ENCODE measurements at places on chromosomes 6 and 20.

DNA sequence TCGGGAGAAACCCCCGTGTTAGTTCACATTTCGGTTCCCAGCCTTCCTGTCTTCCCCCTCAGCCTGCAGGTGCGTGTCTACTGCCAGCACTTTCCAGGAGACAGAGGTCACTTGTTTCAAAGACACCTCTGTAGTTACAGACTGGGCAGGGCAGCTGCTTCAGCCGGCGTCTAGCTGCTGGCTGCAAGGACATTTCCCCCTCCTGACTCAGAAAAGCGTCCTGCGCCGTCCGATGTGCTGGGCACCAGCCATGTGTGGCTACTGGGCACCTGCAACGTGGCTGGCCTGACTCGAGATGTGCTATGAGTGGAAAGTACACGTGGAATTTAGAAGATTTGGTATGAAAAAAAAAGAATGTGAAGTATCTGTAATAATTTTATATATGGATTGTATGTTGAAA is 37.6 kb downstream of the RRBP1 start:
- DNase-seq, result no peak

DNA sequence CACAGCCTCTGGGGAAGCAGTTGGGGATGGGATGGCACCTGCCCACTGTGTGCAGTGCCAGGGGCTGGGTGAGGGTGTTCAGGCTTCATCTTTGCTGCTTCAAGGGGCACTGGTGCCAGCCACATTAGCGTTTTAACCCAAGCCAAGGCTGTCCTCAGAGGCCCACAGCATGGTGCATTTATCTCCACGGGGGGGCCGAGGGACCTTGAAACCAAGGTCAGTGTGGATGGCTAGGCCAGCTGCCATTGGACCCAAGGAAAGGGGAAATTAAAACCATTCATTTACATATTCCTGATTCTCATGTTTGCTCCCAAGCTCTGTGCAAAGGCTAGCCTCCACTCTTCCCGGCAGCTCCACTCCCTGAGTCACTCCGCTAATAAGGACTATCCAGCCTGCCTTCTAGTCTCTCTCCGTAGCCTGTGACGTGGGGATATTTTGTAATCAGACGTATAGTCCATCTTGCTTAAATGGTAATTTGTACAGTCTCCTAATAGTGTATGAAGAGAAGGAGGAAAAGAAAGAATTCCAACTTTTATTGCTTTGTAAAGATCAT is 197.1 kb downstream of the CDH4 start:
- no peak for DNase-seq

- DNase-seq, result no peak
Measured at GRCh38 chr6:138371452-138371711, 6.3 kb upstream of the SMIM28 start.

DNA sequence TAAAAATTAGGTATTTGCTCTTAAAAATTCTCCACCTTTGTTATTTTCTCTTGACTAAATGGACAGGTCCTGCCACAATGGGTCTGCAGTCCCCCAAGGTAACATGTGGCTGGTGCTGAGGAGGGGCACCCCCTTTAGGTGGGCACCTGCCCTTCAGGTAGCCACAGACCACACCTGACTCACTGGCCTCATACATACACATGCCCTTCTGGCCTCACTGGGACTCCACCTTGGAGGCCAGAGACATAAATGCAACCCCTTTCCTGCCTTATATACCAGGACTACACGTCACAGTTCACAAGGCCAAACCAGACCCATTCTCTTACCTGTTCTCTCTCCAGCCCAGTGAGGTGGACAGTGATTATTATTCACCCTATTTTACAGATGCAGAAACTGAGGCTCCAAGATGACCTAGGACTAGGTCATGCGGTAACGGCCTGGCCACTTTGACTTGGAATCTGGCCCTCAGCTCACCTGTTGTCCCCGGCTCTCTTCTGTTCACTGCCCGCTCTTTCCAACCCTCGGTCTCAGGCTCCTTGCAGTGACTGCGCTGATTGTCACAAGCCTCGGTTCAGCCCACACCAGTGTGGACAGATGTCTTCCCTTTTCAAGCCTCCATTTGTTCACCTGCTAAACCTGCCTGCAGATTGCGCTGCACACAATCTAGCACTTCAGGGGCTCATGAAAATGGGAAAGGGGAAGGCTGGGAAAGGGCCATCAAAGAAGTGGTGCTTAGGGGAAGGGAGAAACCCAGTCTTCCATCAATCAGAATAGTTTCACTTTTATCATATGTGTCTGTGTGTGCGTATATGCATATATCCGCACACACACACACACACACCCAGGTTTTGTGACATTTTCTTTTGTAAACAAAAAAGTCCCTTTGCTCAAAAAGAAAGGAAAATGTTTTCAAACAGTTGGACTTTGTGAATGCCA is 121.7 kb downstream of the BCAS1 start:
- DNase-seq, result no peak

DNA sequence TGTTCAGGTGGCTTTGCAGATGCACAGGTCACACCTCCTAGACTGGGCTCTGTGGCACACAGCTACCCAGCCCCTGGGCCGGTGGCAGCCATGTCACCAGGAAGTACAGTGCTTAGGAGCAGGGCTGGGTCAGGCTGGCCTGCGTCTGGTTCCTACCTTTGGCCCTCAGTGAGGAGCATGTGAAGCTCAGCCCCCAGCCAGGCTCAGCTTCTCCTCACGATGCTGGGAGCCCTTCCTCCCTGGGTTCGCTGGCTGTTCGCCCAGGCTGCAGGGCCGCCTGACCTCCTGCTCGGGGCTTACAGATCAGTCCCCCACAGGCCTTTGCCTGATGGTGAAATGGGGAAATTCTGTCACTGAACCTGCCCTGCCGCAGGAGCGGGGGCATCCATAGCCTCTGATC is 23.1 kb downstream of the SPATA2 start:
- peak; percentile 14 for DNase-seq

DNA sequence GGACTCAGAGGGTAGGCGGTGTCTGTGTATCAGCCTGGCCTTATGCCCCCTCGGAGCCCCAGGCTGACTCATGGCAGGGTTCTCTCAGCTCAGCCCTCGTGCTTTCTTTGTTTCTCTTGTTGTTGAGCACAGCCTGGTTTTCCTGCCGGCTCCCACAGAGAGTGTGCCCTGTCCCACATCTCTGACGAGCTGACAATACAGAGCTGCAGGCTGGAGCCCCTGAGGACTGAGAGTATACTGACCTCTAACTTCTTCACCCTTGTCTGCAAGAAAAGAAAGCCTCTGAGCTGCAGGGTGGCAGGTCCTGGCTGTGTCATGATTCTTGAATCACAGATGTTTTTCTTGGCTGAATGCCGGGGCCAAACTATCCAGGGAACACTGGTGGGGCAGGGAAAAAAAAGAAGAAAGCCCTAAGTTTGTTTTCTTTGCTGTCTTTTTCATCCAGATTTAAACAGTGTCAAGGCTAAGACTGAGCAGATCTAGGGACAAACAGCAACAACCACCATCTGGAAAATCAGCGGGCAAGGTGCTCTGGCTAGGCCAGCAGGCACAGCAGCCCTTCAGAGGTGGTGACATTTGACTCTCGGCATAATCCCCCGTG is 63.3 kb upstream of the ZNF133 start:
- no peak for DNase-seq

GRCh38 chr20:1735417-1736089 is 78.0 kb upstream of the SIRPG start:
- DNase-seq, result no peak

GRCh38 chr20:47907031-47907675 is 121.9 kb upstream of the SULF2 start:
- no peak for DNase-seq

DNA sequence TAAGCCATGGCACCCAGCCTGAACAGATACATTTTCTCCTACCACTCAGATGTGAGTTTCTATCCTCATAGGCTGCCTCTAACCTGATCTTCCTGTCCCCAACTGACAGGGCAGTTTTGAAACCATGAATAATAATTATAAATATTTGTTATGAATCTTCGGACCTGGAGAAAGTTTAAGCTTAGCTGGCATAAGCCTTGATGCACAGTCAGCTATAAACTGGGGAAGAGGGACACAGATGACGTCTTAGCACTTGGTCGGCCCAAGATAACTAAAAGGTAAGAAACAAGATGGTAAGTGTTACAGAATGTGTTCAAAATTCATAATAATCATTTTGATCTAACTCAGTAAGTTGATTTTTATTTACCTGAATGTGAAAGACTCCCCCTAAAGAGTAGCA is 8.1 kb downstream of the ZKSCAN4 start:
- DNase-seq, result no peak

- DNase-seq, result no peak
Measured at GRCh38 chr6:128024969-128025368, 124.1 kb upstream of the THEMIS start.

- DNase-seq, result no peak
Measured at GRCh38 chr6:86937219-86938079, at the start of gene HTR1E. TSS of gene HTR1E (plus strand) at chr6:86937528. CDS start at chr6:87015335, 77,807 bp downstream.

DNA sequence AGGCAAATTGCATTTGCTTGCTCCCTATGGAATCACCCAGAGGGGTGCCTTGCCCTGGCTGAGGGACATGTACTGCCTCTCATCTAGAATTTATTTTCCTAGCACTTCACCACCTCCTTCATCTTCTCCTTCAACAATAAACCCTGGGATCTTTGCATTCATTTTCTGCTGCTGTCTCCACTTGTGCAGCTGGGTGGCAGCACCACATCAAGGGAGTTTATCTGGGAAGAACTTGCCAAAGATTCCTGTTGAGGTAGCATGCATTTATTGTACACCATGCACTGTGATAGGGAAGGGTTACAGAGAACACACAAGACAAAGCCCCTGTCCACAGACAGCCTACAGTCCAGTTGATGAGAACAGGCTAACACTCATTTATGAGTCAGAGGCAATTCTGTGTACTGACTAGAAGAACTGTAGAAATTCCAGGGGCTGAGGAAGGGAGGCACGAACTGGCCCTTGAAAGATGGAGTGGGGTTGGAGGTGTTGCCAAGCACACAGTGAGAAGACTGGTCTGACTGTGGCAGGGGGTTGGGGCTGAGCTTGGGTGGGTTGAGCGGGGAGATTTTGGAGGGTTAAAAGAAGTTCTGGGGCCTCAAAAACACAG is 17.5 kb downstream of the C20orf173 start:
- DNase-seq, result no peak

GRCh38 chr6:1987640-1988039 is 257.8 kb downstream of the GMDS start:
- DNase-seq, result no peak

DNA sequence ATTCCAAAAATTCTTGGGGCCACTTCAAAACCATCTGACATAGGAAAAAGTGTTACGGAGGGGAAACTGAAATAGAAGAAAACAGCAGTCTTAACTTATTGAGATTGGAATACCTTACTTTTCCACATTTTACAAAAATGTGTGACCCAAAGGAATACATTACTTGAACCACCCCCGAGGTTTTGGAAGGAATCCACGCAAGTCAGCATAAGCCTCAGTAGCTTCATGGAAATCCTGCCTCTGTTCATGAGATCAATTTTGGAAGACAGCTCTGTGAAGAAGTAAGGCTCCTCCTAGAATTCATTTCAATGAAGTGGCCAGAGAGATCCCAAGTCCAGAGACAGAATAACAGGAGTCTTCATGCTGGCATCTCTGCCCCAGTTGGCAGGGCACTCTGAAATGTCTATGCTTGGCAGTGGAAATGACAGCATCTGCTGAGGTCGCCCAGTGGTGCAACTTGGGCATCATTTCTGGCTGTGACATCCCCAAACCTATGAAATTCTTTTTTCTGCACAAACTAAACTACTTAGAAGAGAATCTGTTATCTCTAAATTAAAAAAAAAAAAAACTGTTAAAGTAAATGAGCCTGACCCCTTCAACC is 132.5 kb downstream of the EPM2A start:
- no peak for DNase-seq

DNA sequence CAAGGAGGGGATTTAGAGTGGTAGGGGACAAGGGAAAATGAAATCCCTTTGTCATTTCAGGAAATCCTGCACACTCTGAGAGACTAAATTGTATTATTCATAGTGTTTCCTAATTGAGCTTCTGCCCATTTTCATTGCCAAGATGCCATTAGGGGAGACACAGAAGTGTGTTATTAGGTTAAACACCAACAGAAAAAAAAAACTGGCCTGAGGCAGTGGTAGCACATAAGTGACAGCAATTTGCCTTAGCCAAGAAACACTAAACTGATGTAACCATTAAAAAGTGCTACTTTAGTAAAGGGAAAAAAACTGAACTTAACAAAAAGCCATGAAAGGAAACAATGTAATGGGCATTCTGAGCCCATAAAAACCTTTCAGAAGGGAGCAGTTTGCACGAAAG is 270.5 kb upstream of the PLN start:
- DNase-seq, result no peak

GRCh38 chr6:127367023-127367375 is 23.6 kb upstream of the ECHDC1 start:
- DNase-seq, result no peak

- no peak for DNase-seq
Measured at GRCh38 chr20:62354031-62354808, 12.9 kb downstream of the LAMA5 start.

DNA sequence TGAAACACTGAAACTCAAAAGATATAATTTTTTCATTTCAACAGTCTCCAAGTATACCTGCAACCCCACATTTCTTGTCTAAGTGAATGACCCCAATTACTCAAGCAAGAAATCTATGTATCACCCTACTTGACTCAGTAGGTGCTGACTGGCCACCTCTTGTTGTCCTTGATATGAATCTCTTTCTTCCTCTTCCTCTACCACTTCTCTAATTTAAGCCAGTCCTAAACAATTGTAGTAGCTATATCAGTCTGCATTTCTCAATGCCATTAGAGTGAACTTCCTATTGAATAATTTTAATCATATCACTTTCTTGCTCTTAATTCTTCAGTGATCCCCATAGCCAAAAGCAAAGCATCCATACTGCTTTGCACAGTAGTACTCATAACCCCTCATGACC is 93.2 kb downstream of the NKAIN2 start:
- DNase-seq, result no peak

DNA sequence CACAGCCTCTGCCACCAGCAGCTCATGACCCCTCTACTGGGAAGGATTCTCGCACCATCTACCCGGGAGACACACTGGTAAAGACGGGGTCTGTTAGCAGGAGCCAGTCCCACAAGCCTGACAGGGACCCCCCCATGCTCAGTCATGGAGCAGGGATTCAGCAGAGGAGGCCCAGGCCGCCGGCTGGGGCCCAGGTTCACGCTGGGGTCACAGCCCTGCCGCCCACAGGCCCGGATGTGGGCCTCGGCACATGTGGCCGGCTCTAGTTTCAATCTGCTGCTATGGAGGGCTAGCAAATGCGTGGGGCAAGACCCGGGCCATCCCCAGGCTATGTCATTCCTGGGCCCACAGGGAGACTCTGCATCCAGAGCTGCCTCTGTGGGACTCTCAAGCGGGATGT is 25.1 kb downstream of the PXDC1 start:
- DNase-seq, result no peak

GRCh38 chr6:100228834-100229441 is 234.9 kb upstream of the MCHR2 start:
- DNase-seq, result no peak

GRCh38 chr6:13989496-13990144 is 64.9 kb downstream of the RNF182 start:
- no peak for DNase-seq

- DNase-seq, result no peak
Measured at GRCh38 chr6:27091661-27092315, 155.7 kb upstream of the PRSS16 start.

- DNase-seq, result no peak
Measured at GRCh38 chr6:148814082-148814790, 67.4 kb downstream of the UST start.

All from omental fat pad (tissue), 4 donors.